ENCODE measurements at places on chromosomes 1 and 21. TPM values are rescaled to one million over a fixed set of nuclear protein-coding genes. Genes with fewer than 3 reads are reported as not detected.

DNA sequence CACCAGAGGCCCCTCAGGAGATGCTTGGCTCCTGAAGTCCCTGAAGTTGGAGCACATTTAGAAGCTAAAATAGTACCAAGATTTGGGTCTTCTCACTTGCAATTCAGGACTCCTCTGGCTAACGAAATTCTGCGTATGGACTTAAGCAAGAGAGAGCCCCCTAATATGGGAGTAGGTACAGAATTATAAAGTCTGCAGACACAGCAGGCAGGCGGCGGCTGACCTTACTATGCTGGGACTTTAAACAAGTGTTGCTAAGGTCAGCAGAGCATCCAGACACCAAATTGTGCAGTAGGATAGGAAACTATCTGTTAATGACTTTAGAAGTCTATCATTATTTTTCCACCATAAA, 104.5 kb upstream of the PDE4B start:
- DNase-seq, result no peak

DNA sequence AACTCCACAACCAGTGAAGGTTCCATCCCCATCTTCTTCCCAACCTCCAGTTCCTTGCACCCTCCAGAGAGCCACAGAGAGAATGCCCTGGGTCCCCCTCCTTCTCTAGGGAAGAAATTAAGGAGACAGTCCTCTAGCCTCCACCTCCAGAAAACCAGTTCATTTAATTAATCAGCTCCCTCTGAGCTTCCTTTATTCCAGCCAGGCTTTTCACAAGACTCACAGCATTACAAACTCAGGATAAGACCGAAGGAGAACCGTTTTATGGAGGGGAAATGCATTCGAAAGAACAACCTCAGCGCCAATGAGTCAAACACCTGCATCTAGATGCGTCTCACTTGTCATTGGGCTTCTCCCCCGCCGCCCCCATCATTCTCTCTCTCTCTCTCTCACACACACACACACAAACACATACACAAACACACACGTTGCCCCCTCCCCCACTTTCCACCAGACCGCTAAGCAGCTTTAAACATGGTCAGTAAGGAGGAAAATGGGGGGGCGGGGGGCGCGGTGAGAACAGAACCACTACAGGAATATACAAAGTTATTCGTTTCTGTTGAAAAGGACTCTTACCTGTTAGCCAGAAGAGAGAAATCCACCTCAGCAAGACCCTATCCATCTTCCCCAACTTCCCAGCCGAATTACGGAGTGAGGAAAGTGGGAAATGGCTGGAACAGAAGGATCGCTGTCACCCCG, 544 bp downstream of the ILDR2 start:
- peak; percentile 2 for DNase-seq

DNA sequence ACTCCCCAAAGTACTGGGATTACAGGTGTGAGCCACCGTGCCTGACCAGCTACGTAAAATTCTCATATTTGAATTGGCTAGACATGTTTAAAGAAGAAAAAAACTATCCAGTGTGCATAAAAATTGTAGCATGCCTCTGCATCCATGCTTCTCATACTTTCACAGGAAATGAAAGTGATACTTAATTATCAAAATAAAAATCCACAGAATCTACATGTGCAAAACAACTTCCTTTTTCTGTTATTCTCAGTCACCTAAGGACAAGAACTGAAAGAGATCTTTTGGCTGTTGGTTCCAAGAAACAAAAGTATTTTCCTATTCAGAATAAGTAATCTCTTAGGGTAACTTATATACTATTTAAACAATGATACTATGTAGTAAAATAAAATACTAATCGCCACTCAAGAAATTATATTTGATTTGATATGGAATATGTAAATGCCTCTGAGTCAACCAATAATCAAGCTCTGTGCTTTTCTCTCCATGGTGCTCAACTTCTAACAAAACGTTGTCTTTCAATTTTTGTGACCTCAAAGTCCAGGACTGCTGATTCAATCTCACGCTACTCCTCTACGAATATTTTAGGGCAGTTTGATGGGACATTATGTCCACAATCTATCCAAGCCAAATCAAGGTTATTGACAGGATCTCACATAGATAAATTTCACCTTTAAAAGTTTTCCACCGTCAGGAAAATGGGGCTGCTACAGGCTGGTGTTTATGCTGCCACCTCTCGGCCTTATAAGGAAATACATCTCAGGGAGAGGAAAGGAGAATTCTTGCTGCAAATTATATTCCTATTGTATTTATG, 102.7 kb downstream of the ZNF281 start:
- DNase-seq, result peak; percentile 36

DNA sequence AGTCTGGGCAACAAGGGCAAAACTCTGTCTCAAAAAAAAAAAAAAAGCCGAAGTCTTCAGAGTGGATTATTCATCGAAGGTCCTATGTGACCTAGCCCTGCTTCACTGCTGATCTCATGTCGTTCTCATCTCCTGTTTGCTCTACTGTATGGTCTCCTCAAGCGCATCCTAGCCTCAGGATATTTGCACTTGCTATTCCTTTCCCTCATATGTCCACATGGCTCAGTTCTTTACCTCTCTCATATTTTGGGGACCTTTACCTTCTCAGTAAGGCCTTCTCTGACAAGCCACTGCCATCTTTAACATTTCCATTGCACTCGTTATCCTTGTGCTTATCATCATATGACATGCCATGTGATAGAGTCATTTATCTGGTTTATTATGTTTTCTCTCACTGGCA, 2.6 kb downstream of the TBCE start:
- DNase-seq, result no peak

- no peak for DNase-seq
Measured at GRCh38 chr21:33543505-33544129, 779 bp downstream of the SON start.

DNA sequence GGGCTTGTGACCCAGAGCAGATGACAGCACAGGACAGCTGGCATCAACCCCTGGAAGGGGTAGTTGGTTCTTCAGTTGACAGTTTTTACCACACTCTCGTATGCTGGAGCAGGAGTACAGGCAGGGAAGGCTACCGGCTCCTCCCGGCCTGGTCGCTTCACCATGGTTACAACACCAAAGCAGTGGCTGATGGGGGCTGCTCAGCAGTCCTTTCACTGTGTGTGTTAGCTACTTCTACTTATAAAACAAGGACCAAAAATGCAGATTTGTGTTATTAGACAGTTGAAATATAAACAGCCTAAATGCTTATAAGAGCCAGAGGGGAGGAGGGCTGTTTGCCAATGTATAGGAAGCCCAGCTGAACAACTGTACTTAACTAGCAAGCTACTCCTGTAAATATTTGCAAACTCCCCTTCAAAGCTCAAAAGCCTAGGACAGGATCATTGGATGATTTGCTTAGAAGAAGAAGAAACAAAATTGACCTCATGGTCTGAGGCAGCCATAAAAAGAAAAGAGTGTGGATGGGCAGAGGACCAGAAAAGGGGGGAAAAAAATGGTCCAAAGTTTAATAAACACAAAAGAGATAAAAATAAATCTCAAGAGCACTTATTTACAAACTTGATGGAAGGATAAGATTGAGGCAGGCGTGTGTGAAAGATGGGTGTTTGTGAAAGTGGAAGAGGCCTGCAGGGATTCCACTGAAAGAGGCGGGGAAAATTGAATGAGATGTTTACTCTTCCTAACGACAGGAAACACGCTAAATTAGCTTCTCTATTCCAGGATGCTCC, 57.1 kb downstream of the TGFB2 start:
- DNase-seq, result peak; percentile 81

GRCh38 chr1:171251952-171252300, 3.6 kb downstream of the FMO1 start:
- DNase-seq, result no peak

- DNase-seq, result no peak
Measured at GRCh38 chr1:33327587-33328325, 6.9 kb upstream of the A3GALT2 start.

- DNase-seq, result no peak
Measured at GRCh38 chr1:203037509-203038190, 11.4 kb downstream of the PPFIA4 start.

DNA sequence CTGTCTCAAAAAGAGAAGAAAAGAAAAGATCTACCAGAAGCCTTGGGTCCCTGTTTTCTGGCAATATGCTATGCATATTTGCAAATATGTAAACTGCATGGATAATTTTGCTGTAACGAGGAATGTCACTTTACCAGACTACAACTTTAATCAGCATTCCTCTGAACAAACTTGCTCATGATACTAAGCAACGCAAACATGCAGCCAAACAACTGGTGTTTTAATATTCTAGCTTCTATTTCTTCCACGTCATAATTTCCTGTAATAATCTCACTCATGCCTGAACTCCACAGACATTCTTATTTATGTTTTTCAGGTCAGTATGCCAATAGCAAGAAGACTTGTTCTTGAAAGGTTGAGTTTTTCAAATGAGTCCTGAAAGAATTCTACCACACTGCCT, 114.1 kb downstream of the SIM2 start:
- DNase-seq, result peak; percentile 63

Gene OR2T11
- polyA plus RNA-seq, result not detected

Gene NOS1AP
- 1.1 TPM for polyA plus RNA-seq

Gene CSMD2
- 0.52 TPM for polyA plus RNA-seq

Gene MIXL1
- 0.81 TPM for polyA plus RNA-seq

Gene NES
- 1,023 TPM for polyA plus RNA-seq

Gene NMNAT2
- 0.98 TPM for polyA plus RNA-seq

Gene KIF26B
- 0.90 TPM for polyA plus RNA-seq

All from muscle of leg (tissue), 16 donors.